ENCODE measurements at places on chromosomes 5 and 9. TPM values are rescaled to one million over a fixed set of nuclear protein-coding genes. Genes with fewer than 3 reads are reported as not detected.

- DNase-seq: no peak
These were observed 193.5 kb upstream of the FTMT start for GRCh38 chr5:121658221-121658620.

DNA sequence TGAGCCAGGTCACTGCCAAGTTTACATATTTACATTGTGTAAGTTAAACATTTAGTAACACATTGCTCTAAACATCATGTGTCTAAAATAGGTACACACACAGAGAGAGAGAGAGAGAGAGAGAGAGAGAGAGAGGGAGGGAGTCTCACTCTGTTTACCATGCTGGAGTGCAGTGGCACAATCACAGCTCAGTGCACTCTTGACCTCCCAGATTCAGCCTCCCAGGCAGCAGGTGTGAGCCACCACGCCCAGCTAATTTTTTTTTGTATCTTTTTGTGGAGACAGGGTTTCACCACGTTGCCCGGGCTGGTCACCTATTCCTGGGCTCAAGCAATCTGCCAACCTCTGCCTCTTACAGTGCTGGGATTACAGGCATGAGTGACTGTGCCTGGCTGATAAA is 1045.3 kb downstream of the TLE1 start:
- DNase-seq: no peak

DNA sequence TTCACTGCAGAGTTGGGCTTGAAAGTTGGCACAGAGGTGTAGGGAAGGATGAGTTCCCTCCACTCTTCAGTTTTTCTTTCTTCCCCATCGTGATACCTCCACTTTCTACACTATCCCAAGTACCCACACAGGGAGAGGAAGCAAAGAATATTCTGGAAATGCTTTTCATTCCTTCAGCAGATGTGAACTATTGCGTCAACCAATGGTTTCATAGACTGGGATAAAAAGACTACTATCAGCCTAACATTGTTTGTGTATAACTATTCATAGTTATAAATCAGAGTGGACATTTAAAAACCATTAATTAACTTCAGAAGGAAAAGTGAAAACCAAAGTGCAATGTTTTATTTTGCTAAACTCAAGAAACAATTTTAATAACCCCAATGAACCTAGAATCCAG is 63.6 kb upstream of the MAMDC2 start:
- DNase-seq: no peak

- DNase-seq: no peak
These were observed 123.6 kb upstream of the PTCH1 start for GRCh38 chr9:95640336-95640735.

GRCh38 chr9:14018081-14018480 is 295.9 kb downstream of the NFIB start:
- DNase-seq: no peak

GRCh38 chr5:6780802-6781391 is 67.7 kb downstream of the TENT4A start:
- DNase-seq: no peak

DNA sequence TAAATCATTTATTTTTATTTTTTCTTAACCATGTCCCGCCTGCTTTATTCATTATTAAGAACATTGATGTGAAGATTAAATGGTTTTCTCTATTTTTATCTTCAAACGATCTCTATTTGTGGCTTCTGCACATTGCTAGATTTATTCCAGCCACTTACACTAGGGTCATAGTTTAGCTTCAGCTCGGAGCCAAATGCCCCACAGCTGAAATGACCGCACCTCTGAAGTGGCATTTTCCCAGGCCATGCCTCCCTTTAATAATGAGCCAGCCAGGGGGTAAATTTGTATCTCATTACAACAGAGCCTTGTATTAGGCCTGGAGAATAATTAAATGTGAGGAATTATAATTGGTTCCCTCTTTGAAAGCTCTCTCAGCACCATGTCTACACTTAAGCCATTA is 89.4 kb downstream of the DOCK8 start:
- no peak for DNase-seq

DNA sequence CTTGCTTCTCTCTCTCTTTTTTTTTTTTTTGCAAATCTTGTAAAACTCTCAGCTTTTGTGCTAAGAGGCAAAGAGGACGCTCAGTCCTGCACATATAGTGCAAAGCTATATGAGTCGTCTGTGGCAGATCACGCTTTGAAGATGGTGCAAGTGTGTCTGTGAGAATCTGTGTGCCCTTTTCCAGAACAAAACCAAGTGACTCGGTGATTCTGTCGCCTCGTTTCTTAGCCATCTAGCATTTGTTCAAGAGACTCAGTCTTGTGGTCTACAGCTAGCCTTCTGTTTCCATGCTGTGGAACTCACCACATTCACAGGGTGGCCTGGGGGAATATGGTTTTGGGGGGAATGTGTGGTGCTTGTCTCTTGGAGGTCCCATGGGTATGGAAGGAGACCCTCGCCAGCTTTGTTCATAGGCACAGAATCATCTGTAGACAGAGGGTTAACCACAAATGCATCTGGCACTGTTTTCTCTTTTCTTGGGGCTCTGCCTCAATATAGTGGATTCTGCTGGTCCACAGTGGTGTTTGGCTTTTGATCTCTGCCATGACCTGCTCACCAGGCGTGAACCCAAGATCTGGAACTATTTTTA is 82.1 kb downstream of the C9orf152 start:
- no peak for DNase-seq

GRCh38 chr9:117718701-117719100 is 14.5 kb downstream of the TLR4 start:
- no peak for DNase-seq

DNA sequence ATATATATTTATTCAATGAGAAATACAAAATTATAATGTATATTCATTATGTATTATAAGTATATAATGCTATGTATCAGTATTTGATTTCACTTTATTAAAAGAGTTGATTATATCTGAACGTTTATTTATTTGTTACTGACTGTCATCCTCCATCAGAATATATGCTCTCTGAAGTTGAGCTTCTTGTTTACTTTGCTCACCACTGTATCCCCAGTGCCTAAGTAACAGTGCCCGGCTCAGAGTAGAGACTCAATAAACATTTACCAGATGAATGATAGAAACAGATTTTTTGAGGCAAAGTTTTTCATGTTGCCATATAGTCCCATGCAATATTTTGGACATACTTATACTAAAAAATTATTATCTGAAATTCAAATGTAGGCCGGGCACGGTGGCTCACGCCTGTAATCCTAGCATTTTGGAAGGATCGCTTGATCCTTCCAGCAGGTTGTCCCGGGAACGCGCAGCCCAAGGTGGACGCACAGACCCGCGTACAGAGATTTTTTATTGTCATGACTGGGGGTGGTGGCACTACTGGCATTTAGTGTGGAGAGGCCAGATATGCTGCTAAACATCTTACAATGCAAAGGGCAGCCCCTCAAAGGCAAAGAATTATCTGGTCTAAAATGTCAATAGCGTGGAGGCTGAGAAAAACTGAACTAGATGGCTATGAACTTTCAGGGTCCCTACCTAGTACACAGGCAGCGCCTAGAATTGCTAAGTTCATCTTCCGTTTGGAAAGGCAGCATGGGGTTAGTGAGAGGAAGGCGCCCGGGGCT is 761 bp upstream of the DNAJC25 start:
- peak; percentile 9 for DNase-seq

DNA sequence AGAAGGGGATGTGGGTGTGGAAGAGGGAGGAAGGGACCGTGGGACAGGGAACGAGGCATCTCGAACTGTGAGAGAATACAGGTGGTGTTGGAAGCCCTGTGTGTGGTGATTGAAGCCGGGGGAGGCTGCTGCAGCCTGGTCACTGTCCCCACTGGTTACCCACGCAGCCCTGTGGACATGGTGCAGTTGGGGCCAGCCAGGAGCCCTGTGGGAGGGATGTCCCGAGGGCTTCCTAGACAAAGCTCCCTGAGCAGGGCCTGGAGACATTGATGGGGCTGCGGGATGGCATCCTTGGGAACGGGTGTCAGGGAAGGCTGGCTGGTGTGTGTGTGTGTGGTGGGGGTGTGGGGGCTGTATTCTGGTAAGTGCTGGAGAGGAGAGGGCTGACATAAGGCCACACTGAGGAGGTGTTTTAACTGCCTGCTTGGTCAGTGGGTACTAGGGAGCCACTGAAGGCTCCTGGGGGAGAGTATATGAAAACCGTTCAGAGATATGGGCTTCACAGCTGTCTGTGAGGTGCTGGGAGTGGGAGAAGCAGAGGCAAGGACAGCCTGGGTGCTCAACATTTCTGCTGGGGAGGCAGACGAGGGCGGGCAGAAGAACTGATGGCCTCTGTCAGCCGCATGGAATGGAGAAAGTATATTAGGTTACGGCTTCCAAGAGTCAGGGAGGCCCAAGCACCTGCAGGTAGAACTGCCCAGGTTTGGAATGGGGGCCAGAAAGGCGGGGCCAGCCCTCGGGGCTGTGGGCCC is 20.0 kb downstream of the WNK2 start:
- no peak for DNase-seq

- DNase-seq: no peak
These were observed 107.4 kb downstream of the TMEM174 start for GRCh38 chr5:73280386-73280785.

DNA sequence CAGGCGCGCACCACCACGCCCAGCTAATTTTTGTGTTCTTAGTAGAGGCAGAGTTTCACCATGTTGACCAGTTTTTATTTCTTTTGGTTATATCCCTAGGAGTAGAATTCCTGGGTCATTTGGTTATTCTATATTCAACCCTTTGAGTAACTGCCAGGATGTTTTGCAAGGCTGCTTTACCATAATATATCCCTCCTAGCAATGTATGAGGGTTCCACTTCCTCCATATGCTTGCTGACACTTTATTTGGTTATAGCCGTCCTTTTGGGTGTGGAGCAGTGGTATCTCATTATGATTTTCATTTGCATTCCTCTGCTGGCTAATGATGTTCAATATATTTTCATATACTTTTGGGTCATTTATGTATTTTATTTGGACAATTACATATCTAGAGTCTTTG is 81.2 kb downstream of the RAB24 start:
- DNase-seq: no peak

GRCh38 chr5:131264451-131265099 is 722 bp downstream of the CDC42SE2 start:
- peak; percentile 17 for DNase-seq

GRCh38 chr5:34978681-34979080 is 49.3 kb downstream of the DNAJC21 start:
- no peak for DNase-seq

- no peak for DNase-seq
These were observed 205.5 kb upstream of the EFNA5 start for GRCh38 chr5:107876261-107876660.

- no peak for DNase-seq
These were observed 39.2 kb upstream of the HAND1 start for GRCh38 chr5:154517181-154517580.

GRCh38 chr5:170252109-170252508 is 19.3 kb downstream of the C5orf58 start:
- no peak for DNase-seq

GRCh38 chr5:73814233-73814846 is 188.3 kb downstream of the ARHGEF28 start:
- DNase-seq: no peak

- DNase-seq: no peak
These were observed 575.3 kb downstream of the RAB3C start for GRCh38 chr5:59158165-59158564.

DNA sequence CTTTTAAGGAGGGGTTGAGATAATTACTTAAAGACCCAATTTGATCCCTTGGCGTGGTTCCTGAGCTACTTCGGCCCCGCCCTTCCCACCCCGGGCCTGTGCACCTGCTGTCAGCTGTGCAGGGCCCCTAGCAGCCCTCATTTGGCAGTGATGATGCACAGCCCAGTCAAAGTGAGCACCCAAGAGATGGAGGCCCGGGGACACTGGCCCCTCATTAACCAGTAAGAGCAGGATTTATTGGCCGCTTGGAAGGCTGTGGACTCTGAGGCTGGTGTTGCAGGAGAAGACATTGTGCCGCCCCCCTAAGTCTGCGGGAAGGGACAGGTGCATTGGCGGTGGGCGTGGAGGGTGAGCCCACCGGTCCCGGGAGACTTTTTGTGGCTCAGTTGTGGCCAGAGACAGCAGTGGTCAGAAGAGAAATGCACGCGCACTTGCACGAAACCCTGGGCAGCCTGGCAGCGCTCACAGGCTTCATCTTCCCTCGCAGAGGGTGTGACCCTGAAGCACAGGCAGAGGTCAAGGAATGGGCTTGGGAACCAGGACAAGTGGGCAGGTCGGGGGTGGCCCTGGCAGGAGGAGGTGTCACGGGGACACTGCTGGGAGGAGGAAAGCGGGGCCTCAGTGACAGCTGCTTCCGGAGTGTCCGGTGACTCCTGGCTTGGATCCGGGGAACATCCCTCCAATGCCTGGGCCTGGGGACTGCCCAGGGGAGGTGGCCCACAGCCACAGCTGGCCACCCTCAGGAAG is 74.0 kb upstream of the RXRA start:
- DNase-seq: no peak

DNA sequence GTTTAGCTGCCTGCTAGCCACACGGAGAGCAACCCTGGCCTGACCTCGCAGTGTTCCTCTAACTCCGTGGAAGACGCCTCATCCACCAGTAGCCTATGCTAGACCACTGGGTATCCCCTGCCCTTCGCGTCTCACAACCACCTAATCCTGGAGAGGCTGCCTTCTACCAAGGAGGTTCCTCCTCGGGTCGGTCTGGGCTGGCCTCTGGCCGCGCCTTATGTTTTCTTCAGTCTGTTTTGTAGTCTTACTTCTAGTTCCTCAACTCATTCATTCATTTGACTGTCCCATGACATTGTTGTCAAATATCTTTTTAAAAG is 1.6 kb upstream of the TPM2 start:
- DNase-seq: no peak

The RASEF gene
- 14.1 TPM for total RNA-seq

The SH3GLB2 gene
- total RNA-seq: 183 TPM

The GPR151 gene
- not detected for total RNA-seq

The ZFP2 gene
- 4.9 TPM for total RNA-seq

The NAIP gene
- total RNA-seq: 39.4 TPM

The ARSI gene
- 0.24 TPM for total RNA-seq

The FCHSD1 gene
- total RNA-seq: 27.7 TPM

The LRRC70 gene
- total RNA-seq: 0.77 TPM

The TXNDC8 gene
- not detected for total RNA-seq

The DMRTA1 gene
- total RNA-seq: 7.7 TPM

The LCN15 gene
- not detected for total RNA-seq
